Choroid plexus epithelial cell (primary cell): ENCODE measurements at places on chromosomes 3 and 15.

DNA sequence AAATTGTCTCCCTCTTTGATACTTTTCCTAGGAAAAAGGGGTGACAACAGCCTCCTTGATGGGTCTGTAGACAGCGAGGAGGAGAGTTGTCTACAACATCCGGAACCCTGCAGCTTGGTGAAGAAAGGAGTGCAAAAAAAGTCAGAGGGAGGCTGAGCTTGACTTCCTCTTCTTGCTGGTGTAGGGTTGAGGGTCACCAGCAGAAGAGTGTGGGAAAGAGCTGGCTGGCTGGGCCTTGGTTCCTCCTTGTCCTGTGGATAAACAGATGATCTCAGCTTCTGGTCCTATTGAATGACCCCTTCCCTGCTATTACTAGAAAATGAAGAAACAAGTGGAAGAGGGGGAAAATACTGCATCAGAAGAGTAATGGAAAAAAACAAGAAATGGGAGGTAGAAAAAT, 20.4 kb downstream of the SLC7A14 start:
- DNase-seq, result peak; percentile 86

DNA sequence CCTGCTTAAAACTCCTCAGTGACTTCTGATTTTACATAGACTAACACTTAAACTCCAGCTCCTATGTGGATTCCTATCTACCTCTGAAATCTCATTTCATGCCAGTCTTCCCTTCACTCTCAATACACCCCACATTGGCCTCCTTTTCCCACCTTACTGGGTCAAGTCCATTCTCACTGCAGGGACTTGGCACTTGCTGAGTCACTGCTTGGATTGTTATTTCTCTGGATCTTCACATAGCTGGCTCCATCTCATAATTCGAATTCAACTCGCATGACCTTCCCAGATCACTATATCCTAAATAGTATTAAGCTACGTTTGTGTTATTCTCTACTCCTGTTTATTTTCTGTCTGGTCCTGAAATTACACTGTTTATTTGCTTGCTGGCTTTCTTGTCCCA, 59.6 kb upstream of the FRMD4B start:
- DNase-seq, result no peak

GRCh38 chr3:17431004-17431403, 311.4 kb downstream of the TBC1D5 start:
- peak; percentile 72 for DNase-seq

- peak; percentile 76 for DNase-seq
Observed at GRCh38 chr3:141308588-141309218, 59.6 kb upstream of the ZBTB38 start.

GRCh38 chr3:171498921-171499320, 38.7 kb upstream of the TNIK start:
- no peak for DNase-seq

DNA sequence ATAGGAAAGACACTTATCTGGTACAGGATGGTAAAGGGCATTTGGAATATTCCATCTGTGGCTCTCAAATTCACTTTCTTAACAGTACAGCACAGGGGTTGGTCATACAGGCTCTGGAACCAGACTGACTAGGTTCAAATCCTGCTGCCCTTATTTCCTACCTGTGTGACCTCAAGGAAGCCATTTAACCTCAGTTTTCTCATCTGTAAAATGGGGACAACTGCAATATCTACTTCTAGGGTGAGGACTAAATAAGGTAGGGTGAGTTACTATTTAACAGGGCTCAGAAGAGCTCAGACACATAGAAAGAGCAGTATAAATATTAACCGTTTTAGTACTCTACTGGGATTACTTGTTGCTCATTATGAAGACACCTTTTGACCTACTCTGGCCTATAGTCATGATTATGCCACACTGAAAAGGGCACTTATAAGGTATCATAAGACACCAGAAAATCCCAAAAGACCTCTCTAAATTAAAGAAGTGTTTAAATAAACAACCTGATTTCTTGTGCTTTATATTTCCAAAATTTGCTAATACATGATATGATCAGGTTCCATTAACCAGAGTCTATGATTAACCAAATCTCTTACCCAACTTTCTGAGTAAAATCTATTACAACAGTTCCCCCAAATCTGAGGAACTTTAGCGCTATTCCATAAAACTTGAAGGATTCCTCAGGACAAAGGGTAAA, 6.5 kb downstream of the RFTN1 start:
- no peak for DNase-seq

- no peak for DNase-seq
Observed at GRCh38 chr3:16468002-16468335, 45.5 kb downstream of the RFTN1 start.

DNA sequence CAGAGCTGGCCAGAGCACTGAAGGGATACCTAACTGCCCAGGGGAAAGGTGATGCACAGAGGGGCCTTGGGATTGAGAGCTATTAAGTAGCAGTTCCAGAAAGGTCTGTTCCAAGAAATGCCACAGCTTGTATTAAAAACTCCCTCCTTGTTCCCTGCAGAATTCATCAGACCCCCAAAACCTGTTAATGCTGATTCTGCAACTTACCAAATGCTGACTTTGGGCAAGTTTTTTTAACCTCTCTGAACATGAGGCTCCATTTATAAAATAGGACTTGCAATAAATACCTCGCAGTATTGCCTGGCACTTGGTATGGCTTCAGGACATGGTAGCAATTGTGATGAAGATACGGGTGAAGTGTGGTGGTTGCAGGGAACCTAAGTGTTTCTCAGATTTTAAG, 30.1 kb upstream of the SYNPR start:
- DNase-seq, result no peak

DNA sequence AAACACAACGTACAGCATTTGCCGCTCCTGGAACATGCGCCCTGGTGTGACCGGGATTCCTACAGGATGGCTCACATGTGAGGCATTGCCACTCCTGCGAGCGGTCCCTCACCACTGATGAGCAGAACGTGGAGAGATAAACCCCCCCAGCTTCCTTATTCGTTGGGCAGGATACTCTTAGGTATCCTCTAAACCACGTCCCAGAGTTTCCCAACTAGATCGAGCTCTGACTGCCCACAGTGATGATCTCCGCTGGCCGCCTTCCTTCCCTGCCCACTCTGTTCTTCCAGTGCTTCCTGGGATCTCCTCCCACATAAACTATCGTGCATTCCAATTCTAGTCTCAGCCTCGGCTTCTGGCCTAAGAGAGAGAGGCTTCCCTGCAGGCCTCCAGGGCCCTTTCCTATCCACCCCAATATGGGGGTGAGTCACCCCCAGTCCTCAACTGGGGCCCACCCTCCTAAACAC, 91.8 kb downstream of the TOP2B start:
- peak; percentile 70 for DNase-seq

- peak; percentile 37 for DNase-seq
Observed at GRCh38 chr3:74489050-74489792, 125.2 kb downstream of the CNTN3 start.
